ENCODE measurements at places on chromosomes 3 and 15.

DNA sequence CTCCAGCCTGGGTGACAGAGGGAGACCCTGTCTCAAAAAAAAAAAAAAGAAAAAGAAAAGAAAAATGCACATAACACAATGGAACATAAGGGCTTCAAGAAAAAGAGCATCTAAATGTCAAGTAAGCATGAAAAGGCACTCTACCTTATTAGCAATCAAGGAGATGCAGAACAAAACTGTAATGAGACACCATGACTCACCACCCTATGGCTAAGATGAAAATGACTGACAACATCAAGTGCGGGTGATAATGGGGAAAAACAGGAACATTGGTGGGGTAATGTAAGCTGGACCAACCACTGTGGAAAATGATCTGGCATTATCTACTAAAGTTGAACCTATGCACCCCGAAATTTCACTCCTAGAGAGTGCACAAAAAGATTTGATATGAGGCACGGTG is 19.6 kb upstream of the NSMCE3 start:
- no peaks in the 10 kb centered on the region for H3K4me1 ChIP-seq
- H3K27ac ChIP-seq: no peak overlapping the region
- no peak overlapping the region for H3K4me3 ChIP-seq
- H3K36me3 ChIP-seq: no peaks in the 10 kb centered on the region
- H3K27me3 ChIP-seq: peaks cover 17% of the 10 kb centered on the region
- DNase-seq: no peak

DNA sequence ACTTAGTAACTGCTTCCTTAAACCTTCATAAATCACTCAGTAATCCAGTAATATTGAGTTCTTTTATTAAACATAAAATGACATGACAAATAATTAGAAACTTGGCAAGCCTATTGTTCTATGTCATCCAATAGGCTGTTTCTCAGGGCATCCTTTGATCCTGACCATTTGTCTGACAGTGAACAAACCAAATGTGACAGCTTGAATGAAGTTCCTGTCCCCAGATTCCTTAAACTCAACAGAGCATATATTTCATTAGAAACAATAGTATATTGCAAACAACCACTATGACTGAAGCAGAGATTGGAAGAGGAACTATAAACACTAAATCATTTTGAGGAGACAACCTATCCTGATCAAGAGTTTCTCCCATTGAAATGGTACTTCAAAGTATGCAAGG is 113.6 kb upstream of the MDFIC2 start:
- no peaks in the 10 kb centered on the region for H3K36me3 ChIP-seq
- H3K4me3 ChIP-seq: no peak overlapping the region
- no peak overlapping the region for H3K27ac ChIP-seq
- DNase-seq: no peak

GRCh38 chr3:112605285-112605684 is 35.7 kb downstream of the CCDC80 start:
- H3K4me3 ChIP-seq: no peak overlapping the region
- no peak for DNase-seq
- no peaks in the 10 kb centered on the region for H3K27me3 ChIP-seq
- H3K4me1 ChIP-seq: peaks cover 11% of the 10 kb centered on the region
- no peak overlapping the region for H3K27ac ChIP-seq

DNA sequence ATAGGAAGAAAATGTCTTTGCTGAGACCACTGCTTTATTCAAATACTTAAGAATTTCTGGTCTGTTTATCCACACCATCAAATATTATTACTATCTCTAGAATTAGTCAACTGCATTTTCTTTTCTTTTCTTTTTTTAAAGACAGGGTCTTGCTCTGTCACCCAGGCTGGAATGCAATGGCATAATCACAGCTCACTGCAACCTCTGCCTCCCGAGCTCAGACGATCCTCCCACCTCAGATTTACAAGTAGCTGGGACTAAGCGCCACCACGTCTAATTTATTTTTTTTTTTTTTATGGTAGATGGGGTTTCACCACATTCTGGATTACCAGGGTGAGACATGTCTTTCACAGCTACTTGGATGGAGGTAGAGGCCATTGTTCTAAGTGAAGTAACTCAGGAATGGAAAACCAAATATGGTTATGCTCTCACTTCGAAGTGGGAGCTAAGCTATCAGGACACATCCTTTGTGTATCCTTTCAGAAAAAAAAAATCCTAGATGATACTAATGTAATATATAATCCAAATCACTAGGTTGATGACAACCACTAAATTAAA is 52.8 kb downstream of the STAG1 start:
- H3K4me1 ChIP-seq: peaks cover 2% of the 10 kb centered on the region
- H3K36me3 ChIP-seq: peaks cover 20% of the 10 kb centered on the region
- no peak for DNase-seq
- H3K27ac ChIP-seq: peak overlapping the region; percentile 37
- no peak overlapping the region for H3K4me3 ChIP-seq

GRCh38 chr15:86968244-86968643 is 888.6 kb downstream of the AGBL1 start:
- no peak for DNase-seq
- H3K27ac ChIP-seq: no peak overlapping the region
- no peak overlapping the region for H3K4me3 ChIP-seq
- no peaks in the 10 kb centered on the region for H3K27me3 ChIP-seq

GRCh38 chr3:171996178-171996817 is 43.1 kb upstream of the FNDC3B start:
- H3K4me1 ChIP-seq: peaks cover 14% of the 10 kb centered on the region
- H3K27ac ChIP-seq: no peak overlapping the region
- H3K4me3 ChIP-seq: no peak overlapping the region
- DNase-seq: no peak
- H3K36me3 ChIP-seq: peaks cover 7% of the 10 kb centered on the region

DNA sequence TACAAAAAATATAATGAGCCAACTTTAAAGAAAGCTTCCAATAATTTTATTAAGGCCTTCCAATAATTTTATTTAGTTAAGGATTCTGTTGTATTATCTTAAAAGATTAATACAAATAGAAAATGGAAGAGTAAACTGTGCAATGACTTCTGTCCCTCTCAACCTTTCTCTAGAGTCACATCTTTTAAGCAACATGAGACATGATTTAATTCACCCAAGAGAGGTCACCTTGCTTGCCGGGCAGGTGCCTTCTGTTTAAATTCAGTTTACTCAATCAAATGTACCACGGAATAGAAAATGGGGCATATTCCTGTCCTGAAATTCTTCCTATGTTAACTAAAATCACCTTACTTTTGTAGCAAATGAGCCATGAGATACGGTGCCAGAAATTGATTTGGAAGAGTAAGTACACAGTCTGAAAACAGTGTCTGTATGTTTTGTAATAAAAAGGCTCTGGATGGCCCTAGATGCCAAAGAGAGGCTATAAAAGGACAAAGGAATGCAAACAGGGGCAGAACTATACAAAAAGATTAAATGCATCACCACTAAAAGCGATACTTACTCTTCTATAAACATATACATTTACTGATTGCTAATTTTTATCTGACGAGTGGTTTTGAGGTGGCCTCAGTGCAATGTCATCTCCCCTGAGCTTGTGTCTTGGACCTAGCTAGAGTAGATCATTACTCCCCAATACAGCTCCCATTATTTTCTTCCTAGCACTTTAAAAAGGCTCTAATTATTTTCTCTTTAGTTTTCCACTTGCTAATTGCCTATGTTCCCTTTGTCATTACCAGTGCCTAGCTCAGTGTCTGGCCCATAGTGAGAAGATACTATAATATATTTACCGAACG is 134.0 kb downstream of the FHIT start:
- no peaks in the 10 kb centered on the region for H3K4me1 ChIP-seq
- no peak for DNase-seq

DNA sequence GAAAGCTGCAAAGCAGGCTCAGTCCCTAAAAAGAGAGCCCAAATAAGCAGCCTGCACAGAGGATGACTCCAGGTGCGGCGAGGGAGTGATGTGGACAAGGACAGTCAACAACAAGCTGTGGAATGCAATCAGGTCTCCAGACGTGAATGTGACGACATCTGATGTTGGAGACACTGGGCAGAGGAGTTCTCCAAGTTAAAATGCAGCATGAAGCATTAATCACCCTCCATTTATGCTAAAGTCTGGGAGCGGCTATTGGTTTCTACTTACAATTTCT is 316.7 kb downstream of the FGF12 start:
- H3K4me1 ChIP-seq: peaks cover 9% of the 10 kb centered on the region
- peak overlapping the region; percentile 66 for H3K4me3 ChIP-seq
- no peak for DNase-seq
- H3K36me3 ChIP-seq: no peaks in the 10 kb centered on the region
- peaks cover 66% of the 10 kb centered on the region for H3K27me3 ChIP-seq
- no peak overlapping the region for H3K27ac ChIP-seq
